ENCODE measurements at places on chromosomes 12 and 14.
A peak's percentile ranks its signal among the peaks of the same experiment; 100 is the strongest.

- DNase-seq: no peak
These were observed 176.0 kb downstream of the TMEM121 start for GRCh38 chr14:105702275-105702817.

GRCh38 chr14:77076113-77076631 is 21.9 kb upstream of the CIPC start:
- peak; percentile 80 for DNase-seq

GRCh38 chr12:50039151-50039835 is 14.0 kb upstream of the RACGAP1 start:
- peak; percentile 89 for DNase-seq

DNA sequence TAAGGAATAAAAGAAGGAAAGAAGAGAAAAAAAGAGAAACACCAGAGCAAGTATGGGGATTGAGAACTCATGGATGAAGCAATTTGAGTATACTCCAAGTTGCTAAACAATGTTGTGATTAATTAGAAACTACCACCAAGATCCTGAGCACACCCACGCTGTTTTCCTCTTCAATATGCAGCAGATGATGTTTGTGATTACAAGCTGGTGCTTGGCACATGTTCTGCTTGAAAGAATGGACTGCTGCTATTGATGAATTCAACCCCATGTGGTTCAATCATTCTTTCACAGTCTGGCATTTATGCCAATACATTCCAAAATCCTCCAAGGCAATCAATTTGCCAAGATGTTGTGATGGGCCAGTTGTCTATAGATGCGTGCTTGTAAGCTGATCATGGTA is 146.8 kb downstream of the SLC2A13 start:
- DNase-seq: no peak

DNA sequence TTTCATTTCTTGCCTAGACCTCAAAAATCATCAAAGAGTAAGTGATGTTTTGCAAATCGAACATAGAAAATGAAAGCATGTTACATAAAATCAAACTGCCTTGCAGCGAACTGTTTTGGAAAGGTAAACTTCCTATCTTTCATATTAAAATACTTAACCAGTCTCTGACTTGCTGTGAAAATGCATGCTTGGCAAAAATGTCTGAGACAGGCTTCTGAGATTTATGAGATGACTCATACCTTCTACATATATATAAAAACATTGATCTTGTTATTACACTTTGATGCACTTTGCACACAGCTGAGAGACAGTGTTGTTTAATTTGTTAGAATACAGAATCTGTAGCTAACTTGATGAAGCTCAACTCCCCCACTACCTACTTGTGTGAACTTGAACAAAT is 179.1 kb downstream of the KITLG start:
- peak; percentile 26 for DNase-seq

All from dermis blood vessel endothelial cell (primary cell).